K562 (cell line): ENCODE measurements at places on chromosomes 11 and 22.

DNA sequence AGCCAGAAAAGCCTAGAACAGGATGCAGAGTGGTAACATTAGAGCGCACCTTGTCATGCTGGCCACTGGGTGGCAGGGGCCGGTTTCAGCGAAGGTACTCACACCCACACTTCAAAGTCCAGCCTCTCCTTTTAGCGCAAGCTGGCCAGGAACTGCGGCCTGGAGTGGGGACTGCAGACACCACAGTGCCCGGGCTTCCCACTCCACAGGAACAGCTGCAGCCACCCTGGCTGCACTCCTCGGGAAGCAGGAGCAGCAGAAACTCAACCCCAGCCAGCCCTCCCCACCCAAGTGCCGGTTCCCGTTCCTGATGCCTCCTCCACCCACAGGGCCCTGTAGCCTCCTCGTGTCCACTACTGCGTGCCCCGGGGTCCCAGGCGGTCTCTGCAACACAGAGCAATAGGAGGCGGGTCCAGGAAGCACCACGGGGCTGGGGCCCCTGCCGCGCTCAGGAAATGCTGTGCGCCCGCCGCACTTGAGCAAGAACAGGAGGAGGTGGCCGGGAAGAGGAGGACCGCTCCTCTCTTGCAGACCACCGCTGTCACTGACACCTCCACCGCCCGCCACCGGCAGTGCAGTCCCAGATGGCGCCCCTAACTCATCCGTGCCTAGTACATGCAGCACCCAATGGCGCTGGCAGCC is 2.2 kb downstream of the RFPL2 start:
- peak; percentile 23 for DNase-seq

- DNase-seq = no peak
Observed at GRCh38 chr22:50476868-50477267, 2.0 kb upstream of the SBF1 start.

DNA sequence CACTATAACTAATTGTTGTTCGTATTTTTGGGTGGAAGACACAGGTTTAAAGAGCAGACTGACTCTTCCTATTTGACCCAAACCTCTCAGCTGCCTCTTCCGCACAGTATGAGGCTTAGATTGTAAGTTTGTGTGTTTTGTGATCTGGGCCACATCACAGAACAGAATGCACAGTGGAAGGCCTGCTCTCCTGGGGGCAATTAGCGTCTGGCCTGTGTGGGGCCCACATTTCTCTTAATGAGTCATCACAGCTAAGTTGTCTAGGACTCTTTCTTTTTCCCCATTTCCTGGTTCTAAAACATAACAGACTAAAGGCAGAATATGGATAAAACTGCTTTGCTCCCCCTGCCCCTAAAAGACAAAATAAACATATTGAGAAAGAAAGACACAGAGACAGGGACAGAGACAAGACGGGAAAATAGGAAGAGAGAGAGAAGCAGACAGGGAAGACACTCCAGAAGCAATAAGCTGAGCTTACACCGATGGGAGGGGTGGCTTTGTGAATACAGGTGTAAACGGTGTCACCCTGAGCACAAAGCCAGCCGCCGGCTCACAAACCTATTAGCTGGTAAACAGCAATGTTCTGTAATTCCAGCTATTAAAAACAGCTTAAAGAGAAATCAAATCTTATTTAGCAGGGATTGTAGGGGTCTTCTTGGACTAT is 127.4 kb upstream of the OPCML start:
- no peak for DNase-seq

DNA sequence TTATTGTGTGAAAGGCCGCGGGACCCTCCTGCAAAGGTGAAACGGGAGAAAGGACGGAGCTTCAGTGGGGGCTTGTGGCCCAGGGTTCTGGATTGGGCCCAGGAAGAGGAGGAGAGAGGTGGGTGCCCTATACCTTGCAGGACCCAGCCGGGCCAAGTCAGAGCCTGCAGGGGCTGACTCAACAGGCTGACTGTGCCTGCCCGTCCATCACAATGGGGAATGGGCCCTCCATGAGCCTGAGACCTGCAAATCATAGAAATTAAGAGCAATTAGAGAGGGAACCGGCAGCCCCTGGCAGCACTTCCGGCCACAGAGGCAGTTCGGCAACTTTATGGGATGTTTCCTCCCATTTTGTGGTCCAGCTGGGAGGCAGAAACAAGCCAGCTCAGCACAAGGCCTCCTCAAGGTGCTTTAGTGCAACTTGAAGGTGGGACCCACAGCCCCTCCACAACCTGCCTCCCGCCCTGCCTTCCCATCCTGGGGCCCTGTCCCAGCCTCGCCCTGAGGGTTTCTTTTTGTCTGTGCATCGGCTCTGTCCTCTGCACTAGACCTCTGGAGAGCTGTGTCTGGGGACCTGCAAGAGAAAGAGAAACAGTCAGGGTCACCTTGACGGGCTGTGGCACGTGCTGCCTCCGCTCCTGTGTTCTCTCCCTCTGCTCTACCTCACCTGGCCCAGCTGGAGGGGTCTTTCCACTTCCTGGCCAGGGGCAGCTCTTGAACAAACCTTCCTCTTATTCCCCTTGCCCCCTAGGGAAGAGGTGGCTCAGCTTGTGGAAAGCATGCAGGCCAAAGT is 19.1 kb upstream of the NECTIN1 start:
- DNase-seq = no peak

DNA sequence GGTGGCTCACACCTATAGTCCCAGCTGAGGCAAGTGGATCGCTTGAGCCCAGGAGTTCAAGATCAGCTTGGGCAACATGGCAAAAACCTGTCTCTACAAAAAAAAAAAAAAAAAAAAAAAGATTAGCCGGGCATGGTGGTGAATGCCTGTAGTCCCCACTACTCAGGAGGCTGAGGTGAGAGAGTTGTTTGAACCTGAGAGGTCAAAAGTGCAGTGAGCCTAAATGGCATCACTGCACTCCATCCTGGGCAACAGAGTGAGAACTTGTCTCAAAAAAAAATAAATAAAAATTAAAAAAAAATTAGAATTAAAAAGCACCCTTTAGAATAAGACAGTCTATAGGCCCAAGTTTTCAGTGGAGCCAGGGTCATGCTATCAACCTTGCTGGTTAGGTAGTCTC is 95.5 kb downstream of the PDHX start:
- no peak for DNase-seq

DNA sequence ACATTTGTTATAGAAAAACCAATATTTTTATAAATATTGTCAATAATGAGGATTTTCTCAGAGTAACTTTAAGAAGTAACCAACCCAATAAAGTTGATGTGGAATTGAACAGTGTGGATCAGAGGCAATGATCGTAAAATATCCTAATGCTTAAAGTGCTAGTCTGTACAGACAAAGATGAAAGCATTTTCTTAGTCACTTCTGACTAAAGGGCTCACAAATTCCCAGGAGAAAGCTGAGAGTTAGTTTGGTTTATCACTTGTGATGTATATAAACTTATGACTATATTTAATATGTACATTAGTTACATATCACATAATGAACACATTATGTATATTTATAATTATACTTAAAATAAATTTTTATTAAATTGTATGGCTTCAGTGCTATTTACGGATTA is 25.4 kb upstream of the DDI1 start:
- no peak for DNase-seq

GRCh38 chr11:114187173-114187572 is 109.0 kb upstream of the NNMT start:
- no peak for DNase-seq

GRCh38 chr11:75280770-75281468 is 40.3 kb downstream of the TPBGL start:
- DNase-seq = no peak

- DNase-seq = no peak
Observed at GRCh38 chr11:121596195-121597155, 143.7 kb upstream of the SORL1-AS1 start.

- no peak for DNase-seq
Observed at GRCh38 chr22:35973388-35973787, 55.2 kb downstream of the RBFOX2 start.

GRCh38 chr22:48044487-48045060 is 1282.1 kb downstream of the TBC1D22A start:
- DNase-seq = no peak

GRCh38 chr22:35150183-35151107 is 84.5 kb downstream of the ISX start:
- peak; percentile 53 for DNase-seq

GRCh38 chr22:24516301-24516737 is 21.2 kb downstream of the UPB1 start:
- DNase-seq = no peak

DNA sequence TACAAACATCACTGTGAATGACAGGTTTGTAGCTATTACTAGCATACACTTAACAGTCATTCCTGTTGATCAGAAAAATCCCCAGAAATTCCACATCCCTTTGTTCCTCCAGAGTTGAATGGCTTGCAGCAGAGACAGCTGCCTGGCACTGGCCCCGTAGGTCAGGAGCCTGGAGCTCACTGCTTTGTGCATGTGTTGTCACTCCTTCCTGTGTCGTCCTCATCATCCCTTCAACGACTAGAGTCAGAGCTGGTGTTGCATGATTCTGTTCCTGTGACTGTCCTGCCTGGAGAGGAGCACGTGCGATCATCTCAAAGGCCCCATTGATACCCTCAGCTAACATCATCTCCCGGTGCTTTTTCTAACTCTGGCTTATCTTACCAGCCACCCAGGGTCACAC is 58.3 kb downstream of the LDLRAD3 start:
- DNase-seq = no peak

DNA sequence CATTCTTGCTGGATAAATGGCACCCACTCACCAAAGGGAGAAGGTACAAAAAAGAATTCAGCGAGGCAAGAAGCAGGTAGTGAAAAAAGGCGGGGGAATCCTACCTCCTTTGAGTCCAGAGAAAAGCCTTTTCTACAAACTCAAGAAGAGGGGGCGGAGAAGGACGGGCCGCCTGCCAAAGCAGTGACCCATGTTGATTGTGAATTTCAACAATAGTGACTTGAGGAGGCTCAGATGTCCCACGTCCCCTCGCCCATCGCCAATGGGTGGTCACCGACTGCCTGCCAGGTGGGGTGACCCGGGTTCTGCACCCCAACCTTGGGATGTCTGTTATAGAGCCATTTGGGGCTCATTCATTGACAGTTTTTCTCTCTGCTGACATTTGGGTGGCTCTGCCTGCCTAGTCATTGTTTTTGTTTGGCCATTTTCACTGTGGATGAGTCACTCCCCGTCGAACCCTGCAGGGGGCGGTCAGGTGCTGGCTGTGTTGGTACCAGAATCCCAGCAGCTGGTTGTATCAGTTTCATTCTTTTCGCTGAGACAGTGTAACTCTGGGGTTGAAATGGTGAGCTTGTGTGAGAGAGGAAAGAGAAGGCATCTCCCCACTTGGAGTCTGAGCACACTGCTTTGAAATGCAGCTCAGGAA is 163.4 kb upstream of the NCAM1 start:
- peak; percentile 69 for DNase-seq
